Activated T-cell treated with anti-CD3 and anti-CD28 coated beads, Interleukin-2, amount 50 U/mL, for 4 hours (primary cell): ENCODE measurements at places on chromosomes 5 and 9.

- no peak for DNase-seq
Measured at GRCh38 chr9:34230556-34230955, 51.7 kb downstream of the UBAP1 start.

- no peak for DNase-seq
Measured at GRCh38 chr9:29456940-29457339, 1883.7 kb upstream of the C9orf72 start.

- no peak for DNase-seq
Measured at GRCh38 chr5:107289030-107289714, 381.6 kb downstream of the EFNA5 start.

GRCh38 chr9:109255394-109255793 is 65.5 kb downstream of the EPB41L4B start:
- DNase-seq = no peak

GRCh38 chr9:127629468-127630081 is 17.5 kb downstream of the STXBP1 start:
- no peak for DNase-seq

DNA sequence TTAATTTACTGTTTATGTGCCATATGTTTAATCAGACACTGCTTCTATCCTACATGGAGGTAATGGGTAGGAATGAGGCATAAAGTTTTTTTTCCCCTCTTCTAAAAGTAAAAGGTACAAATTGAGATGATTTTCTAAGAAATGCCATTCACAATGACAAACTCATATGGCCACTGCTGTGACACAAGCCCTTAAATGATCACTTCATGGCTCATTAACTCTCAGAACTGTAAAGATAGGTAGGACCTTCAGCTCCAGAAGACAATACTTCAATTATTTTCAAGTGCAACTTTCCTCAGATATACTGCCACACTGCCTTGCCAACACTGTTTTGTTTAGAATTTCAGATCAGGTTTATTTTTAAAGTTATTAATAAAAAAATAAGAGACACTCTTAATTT is 362.9 kb upstream of the ZNF608 start:
- DNase-seq = no peak

- no peak for DNase-seq
Measured at GRCh38 chr5:122056913-122057312, 21.1 kb downstream of the LOX start.

- no peak for DNase-seq
Measured at GRCh38 chr5:177290816-177291596, 12.5 kb downstream of the RAB24 start.

GRCh38 chr9:124257070-124257843 is 492 bp upstream of the NEK6 start:
- DNase-seq = no peak
